Natural killer cell (primary cell): ENCODE measurements at places on chromosomes 2 and 18. TPM values are rescaled to one million over a fixed set of nuclear protein-coding genes. Genes with fewer than 3 reads are reported as not detected.
A peak's percentile ranks its signal among the peaks of the same experiment; 100 is the strongest.

GRCh38 chr2:190354003-190354690 is 10.8 kb downstream of the INPP1 start:
- peaks cover 7% of the 10 kb centered on the region for H3K4me1 ChIP-seq
- no peak for DNase-seq
- no peak overlapping the region for H3K4me3 ChIP-seq
- peaks cover 2% of the 10 kb centered on the region for H3K36me3 ChIP-seq

- H3K36me3 ChIP-seq: no peaks in the 10 kb centered on the region
- DNase-seq: no peak
- H3K4me1 ChIP-seq: peaks cover 7% of the 10 kb centered on the region
- H3K27me3 ChIP-seq: no peaks in the 10 kb centered on the region
- no peak overlapping the region for H3K27ac ChIP-seq
These were observed 85.4 kb downstream of the DYSF start for GRCh38 chr2:71538656-71539265.

DNA sequence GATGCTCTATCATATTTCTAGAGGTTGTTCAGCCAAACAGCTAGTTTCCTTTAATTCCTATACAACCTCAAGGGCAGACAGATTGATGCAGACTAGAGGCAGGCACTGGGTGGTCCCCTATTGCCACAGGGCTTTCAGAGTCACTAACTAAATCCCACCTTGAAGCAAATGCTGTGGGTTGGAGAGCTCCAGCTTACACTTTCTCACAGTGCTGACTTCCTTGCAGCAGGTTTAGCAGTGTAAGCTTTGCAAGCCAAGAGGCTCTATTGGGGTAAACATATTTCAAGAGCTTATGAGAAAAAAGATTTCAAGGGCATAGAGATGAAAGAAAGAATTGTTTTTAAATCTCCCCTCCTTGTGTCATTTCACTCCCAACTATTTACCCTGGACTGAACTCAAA is 366.5 kb upstream of the CRIM1 start:
- no peak for DNase-seq
- no peaks in the 10 kb centered on the region for H3K27me3 ChIP-seq
- no peak overlapping the region for H3K4me3 ChIP-seq
- no peak overlapping the region for H3K27ac ChIP-seq
- H3K36me3 ChIP-seq: no peaks in the 10 kb centered on the region
- H3K4me1 ChIP-seq: no peaks in the 10 kb centered on the region

DNA sequence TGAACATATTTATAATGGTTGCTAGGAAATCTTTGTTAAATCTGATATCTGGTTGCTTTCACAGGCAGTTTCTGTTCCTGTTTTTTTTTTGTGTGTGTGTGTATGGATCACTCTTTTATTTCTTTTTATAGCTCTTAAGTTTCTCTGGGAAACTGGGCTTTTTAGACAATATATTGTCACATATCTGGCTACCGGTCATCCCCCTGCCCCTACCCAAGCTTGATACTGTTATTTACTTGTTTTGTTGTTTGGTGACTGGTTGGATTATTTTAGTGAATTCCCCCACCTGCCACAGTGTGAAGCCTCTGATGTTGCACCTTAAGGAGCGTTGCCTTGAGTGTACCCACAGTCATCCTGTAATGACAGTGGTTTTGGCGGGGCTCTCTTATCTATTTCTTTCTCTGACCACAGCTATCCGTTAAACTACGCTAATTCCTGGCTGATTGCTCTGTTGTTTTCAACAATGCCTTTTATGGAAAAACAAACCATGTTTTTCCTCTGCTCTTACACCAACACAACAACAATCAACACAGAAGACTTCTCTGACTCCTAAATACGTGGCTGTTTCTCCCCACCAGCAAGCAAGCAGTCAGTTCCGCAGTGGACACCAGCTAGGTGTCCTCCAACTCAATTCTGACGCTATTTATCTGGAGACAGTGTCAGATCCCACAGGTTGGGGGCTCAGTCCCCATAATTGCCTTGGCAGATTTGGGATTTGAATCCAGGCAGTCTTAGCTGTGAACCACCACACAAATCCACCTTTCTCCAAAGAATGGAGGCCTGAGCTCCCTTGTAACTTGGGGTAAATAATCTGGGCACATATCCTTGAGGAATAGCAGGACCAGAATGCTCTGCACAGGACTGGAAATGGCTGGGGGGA is 10.9 kb downstream of the GNLY start:
- peaks cover 63% of the 10 kb centered on the region for H3K4me1 ChIP-seq
- peak overlapping the region; percentile 11 for H3K4me3 ChIP-seq
- H3K27me3 ChIP-seq: no peaks in the 10 kb centered on the region
- H3K36me3 ChIP-seq: peaks cover 3% of the 10 kb centered on the region

GRCh38 chr2:239371726-239372686 is 28.8 kb downstream of the HDAC4 start:
- no peak overlapping the region for H3K27ac ChIP-seq
- H3K27me3 ChIP-seq: no peaks in the 10 kb centered on the region
- peak; percentile 4 for DNase-seq
- H3K36me3 ChIP-seq: no peaks in the 10 kb centered on the region
- peaks cover 12% of the 10 kb centered on the region for H3K4me1 ChIP-seq
- no peak overlapping the region for H3K4me3 ChIP-seq

DNA sequence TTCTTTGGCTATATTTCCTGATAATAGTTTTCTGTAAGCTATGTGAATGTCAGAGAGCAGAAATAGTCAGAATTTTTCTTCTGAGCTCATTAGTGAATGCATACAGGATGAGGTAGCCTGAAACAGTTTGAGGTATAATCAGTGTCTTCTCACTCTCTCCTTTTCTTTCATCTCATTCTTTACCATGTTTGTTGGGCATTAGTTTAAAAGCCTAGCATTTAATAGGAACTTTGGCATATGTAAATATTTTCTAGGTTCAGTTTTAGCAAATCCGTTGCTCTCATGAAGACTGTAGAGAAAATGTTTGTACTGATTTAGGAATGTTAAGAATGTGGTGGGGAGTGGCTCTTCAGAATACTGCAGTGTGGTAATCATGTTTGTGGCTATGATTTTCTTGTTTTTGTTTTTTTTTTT is 119.4 kb downstream of the PARD3B start:
- DNase-seq: no peak
- H3K4me1 ChIP-seq: no peaks in the 10 kb centered on the region
- H3K27me3 ChIP-seq: no peaks in the 10 kb centered on the region
- no peaks in the 10 kb centered on the region for H3K36me3 ChIP-seq
- H3K27ac ChIP-seq: no peak overlapping the region

DNA sequence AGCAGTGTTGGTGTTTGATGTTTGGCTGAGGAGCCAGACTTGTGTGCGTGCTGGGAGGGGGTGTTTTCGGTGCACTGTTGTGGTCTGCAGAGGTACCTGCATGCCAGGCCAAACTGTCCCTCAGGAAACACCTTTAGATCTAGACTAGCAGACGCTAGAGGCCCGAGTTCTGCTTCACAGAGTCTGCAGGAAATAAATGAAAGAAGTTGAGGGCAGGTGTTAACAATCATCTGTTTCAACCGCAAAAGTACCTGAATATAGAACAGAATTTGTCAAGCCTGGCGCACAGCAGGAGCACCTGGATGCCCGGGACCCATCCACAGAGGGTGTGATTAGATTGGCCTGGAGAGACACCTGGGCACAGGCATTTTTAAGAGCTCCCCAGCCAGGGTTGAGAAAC is 40.5 kb upstream of the REL start:
- peaks cover 18% of the 10 kb centered on the region for H3K4me1 ChIP-seq
- no peak overlapping the region for H3K4me3 ChIP-seq
- H3K27ac ChIP-seq: peak overlapping the region; percentile 8

GRCh38 chr2:181499231-181499630 is 42.0 kb downstream of the ITGA4 start:
- no peaks in the 10 kb centered on the region for H3K27me3 ChIP-seq
- H3K36me3 ChIP-seq: peaks cover 95% of the 10 kb centered on the region
- H3K27ac ChIP-seq: no peak overlapping the region
- H3K4me3 ChIP-seq: no peak overlapping the region
- no peak for DNase-seq

GRCh38 chr18:80033181-80034067 is 810 bp upstream of the RBFA start:
- H3K4me3 ChIP-seq: peak overlapping the region; percentile 58
- no peaks in the 10 kb centered on the region for H3K27me3 ChIP-seq
- peaks cover 15% of the 10 kb centered on the region for H3K4me1 ChIP-seq
- H3K27ac ChIP-seq: peak overlapping the region; percentile 90
- H3K36me3 ChIP-seq: peaks cover 6% of the 10 kb centered on the region
- peak; percentile 86 for DNase-seq

DNA sequence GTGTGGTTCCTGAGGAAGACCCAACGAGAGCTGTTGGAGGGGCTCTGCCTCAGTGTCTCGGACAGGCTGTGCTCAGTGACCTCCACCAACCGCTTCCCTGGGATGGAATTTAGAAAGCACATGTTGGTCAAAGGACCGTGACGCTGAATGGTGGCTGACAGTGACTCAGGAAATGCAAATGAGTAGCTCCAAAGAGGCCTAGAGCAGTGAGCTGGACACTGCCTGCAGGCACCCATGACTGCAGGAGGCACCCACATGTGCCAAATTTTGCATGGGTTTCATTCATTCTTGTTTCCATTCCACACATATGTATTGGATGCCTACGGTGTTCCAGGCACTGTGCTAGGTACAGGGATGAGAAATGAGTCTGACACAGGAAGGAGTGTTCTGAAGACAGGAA is 46.4 kb downstream of the ACKR3 start:
- H3K27ac ChIP-seq: no peak overlapping the region
- peaks cover 5% of the 10 kb centered on the region for H3K4me1 ChIP-seq
- DNase-seq: no peak
- H3K36me3 ChIP-seq: no peaks in the 10 kb centered on the region

DNA sequence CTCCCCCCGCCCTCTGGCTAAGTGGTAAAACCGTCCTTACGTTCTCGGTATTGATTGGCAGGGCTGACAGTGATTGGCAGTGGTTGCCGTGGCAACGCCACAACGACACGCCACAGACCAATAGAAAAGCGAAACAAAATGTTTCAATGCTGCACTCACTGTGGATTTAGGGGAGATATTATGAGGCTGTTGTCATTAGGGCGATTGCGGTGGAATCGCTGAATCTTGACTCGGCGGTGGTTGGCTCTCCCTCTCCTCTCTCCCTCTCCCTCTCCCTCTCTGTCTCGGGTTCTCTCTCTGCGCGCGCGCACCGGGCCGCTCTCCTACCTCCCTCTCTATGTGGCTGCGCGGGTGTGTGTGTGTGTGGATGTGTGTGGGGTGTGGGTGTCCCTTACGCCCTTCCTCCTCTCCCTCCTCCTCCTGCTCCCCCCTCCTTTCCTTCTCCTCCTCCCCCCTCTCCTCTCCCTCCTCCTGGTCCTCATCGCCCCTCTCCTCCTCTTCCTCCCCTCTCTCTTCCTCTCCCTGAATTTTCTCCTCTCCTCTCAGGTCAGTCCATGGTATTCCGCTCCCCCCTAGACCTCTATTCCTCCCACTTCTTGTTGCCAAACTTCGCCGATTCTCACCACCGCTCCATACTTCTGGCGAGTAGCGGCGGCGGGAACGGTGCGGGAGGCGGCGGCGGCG is at the start of gene SIX3:
Gene SIX3 (plus strand): TSS at position 152 of the 684 bp plus-strand sequence. CDS start 403 bp downstream, at position 555.
- H3K4me3 ChIP-seq: peak within 1 kb of the TSS; percentile 24
- no peaks in the 10 kb centered on the region for H3K36me3 ChIP-seq
- no peak within 1 kb of the TSS for H3K27ac ChIP-seq
- peaks cover 35% of the 10 kb centered on the region for H3K4me1 ChIP-seq
- H3K27me3 ChIP-seq: peaks cover 58% of the 10 kb centered on the region
- DNase-seq: no peak

DNA sequence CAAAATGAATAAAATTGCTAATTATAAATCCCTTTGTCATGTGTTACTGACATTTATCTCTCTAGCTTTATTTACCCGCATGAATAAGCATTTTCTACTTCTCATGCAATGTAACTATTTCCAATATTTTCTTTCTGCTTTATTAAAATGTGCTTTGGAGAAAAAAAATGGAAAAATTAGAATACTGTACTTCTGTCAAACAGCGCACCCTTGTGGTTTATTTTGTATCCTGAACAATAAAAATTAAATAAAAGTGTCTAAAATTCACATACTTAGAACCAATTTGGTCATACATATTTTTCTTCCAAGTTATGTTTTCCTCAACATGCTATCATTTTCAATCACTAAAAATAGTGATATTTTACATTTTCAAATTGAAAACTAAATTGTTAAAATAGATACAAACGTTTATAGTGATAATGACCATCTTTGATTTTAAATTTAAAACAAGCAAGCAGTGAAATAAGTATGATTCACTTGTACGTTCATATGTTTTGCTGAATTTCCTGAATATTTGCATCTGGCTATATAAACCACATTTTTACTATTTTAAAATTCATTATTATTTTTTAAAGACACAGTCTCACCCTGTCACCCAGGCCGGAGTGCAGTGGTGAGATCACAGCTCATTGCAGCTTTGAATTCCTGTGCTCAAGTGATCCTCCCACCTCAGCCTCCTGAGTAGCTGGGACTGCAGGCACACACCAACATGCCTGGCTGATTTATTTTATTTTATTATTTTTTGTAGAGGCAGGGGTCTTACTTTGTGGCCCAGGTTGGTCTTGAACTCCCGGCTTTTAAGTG is 95.9 kb upstream of the GRB14 start:
- H3K36me3 ChIP-seq: no peaks in the 10 kb centered on the region
- H3K27ac ChIP-seq: no peak overlapping the region
- no peaks in the 10 kb centered on the region for H3K27me3 ChIP-seq

GRCh38 chr18:51890762-51891161 is 449.2 kb upstream of the DCC start:
- no peaks in the 10 kb centered on the region for H3K4me1 ChIP-seq

DNA sequence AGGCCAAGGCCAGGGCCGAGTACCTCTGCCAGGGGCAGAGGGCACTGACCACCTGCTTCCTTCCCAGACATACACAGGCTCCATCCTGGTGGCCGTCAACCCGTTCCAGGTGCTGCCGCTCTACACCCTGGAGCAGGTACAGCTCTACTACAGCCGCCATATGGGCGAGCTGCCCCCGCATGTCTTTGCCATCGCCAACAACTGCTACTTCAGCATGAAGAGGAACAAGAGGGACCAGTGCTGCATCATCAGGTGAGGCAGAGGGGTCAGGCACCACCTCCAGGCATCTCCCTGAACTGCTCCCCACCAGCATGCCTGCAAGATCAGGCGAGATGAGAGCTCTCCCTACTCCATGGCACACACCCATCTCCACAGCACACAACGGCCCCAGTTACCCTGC is 31.1 kb downstream of the MYO7B start:
- DNase-seq: no peak
- H3K27ac ChIP-seq: no peak overlapping the region
- H3K4me1 ChIP-seq: peaks cover 12% of the 10 kb centered on the region
- no peaks in the 10 kb centered on the region for H3K27me3 ChIP-seq

- no peaks in the 10 kb centered on the region for H3K27me3 ChIP-seq
- H3K36me3 ChIP-seq: no peaks in the 10 kb centered on the region
- no peaks in the 10 kb centered on the region for H3K4me1 ChIP-seq
- DNase-seq: no peak
These were observed 12.3 kb upstream of the SNED1 start for GRCh38 chr2:240985881-240986786.

GRCh38 chr2:133755480-133756300 is 187.4 kb upstream of the NCKAP5 start:
- no peak for DNase-seq
- no peaks in the 10 kb centered on the region for H3K36me3 ChIP-seq
- no peak overlapping the region for H3K27ac ChIP-seq
- H3K4me1 ChIP-seq: no peaks in the 10 kb centered on the region
- H3K27me3 ChIP-seq: no peaks in the 10 kb centered on the region
- H3K4me3 ChIP-seq: no peak overlapping the region

The CAPN14 gene
- 0.43 TPM for total RNA-seq

The GPR55 gene
- total RNA-seq: 0.40 TPM

The B4GALT6 gene
- total RNA-seq: 33.0 TPM

The INO80B gene
- 34.0 TPM for total RNA-seq

The EFHD1 gene
- not detected for total RNA-seq

The ZBTB7C gene
- total RNA-seq: 0.07 TPM

The INPP5D gene
- 497 TPM for total RNA-seq

The AKAIN1 gene
- not detected for total RNA-seq

The GPR45 gene
- not detected for total RNA-seq

The CCDC74B gene
- 1.4 TPM for total RNA-seq

The ZNF236 gene
- 35.1 TPM for total RNA-seq
